ENCODE measurements at places on chromosomes 6 and 20.

DNA sequence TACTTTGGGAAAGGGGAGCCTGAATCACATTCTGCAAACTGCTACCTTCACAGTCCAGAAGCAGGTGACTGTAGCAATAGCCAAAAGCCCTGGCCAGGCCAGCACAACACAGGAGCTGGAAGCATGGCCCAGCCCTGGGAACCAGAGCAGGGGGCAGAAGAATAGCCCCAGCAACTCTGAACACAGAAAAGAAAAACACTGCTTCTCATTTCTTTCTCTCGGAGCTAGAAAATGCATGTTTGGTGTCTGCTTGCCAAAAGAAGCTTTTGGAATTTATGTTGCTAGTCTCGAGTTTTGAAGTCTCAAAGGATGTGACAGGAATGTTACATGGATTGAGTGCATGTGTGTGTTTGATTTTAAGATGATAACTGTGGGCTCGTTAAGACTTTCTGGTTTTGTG lies 79.8 kb upstream of the SCAF8 start:
- no peak for DNase-seq

- no peak for DNase-seq
These were observed 75.3 kb downstream of the EYS start for GRCh38 chr6:65631711-65632110.

- DNase-seq, result no peak
These were observed 4.9 kb downstream of the VGLL2 start for GRCh38 chr6:117270055-117270842.

DNA sequence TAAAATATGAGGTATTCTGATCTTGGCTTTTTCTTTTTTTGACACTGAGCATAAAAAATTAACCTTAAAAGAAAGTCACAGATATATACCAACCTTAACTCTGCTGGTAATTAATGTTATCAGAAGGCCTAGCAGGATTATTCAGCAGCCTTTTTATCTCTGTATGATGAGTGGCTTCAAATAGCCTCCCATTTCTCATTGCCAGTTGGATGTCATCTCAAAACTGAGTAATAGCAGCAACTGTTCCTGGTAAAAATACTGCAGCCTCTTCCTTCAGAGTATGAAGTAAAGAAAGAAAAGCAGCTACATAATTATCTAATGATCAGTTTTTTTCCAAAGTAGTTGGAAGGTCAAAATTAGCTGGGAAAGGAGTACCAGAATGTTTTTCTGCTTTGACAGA lies 24.9 kb upstream of the HDGFL1 start:
- DNase-seq, result no peak

All from NAMALWA (cell line).